ENCODE measurements at places on chromosomes 7 and 10. TPM values are rescaled to one million over a fixed set of nuclear protein-coding genes. Genes with fewer than 3 reads are reported as not detected.

DNA sequence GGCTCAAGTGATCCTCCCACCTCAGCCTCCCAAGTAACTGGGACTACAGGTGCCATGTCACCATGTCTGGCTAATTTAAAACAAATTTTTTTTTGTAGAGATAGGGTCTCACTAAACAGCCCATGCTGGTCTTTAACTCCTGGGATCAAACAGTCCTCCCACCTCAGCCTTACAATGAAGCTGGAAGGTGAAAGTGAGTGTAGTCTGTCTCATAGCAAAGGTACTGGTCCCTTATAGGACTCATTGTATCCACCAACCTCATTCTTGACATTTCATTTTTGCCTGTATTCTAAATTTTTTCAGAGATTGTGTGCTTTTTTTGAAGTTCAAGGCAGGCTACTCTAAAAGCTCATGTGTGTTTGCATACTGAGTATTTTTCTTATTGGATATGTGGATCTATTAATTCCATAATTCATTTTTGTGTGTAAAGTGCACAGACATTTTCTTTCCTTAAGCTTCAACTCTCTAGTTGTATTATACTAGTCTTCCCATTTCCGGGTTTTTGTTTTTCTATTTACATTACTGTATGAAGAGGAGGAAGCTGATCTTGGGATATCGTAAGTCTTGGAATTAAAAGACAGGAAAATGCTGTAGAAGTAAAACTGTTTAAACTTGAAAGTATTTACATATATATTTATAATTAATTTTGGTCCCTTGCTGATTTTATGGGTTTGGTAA is 13.3 kb downstream of the KMT2E start:
- no peaks in the 10 kb centered on the region for H3K36me3 ChIP-seq
- no peak overlapping the region for H3K27ac ChIP-seq
- peaks cover 9% of the 10 kb centered on the region for H3K4me1 ChIP-seq
- H3K27me3 ChIP-seq, result no peaks in the 10 kb centered on the region
- no peak for DNase-seq

The PPP1R17 gene
- total RNA-seq, result not detected

The ARL4A gene
- total RNA-seq, result 9.7 TPM

DNA sequence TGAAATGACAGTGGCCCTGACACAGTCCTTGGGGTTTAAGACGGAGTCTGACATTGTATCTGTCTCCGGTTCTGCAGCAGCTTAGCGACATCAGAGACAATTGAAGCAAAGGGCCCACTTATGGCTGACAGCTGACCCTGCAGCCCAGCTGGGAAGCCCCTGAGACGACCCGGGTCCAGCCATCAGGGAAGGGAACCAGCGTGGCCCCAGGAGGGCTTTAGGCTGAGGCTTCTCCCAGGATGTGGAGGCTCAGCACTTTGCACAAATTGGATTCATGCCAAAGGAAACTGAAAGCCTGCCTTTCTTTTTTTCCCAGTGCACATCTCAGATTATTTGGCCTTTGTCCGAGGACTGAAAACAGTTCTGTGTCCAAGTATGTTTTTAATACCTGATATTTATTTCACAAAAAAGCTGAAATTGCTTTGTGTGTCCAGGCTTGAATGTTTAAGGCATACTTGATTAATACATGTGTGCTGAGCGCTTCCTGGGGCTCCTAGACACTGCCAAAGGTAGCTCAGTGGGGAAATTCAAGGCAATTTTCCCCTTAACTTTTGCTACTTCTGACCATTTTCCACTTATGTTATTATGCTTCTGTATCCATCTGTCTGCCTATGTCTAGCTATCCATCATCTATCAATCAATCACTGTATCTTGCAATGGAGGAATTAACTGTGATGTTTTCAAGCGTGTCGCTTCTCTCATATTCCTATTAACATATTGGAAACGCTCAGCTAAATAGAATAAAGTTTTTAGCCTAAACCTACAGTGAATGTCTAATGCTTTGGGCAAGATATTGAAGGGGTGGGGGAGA is 34.8 kb downstream of the KLF6 start:
- peak overlapping the region; percentile 38 for H3K4me3 ChIP-seq
- H3K27me3 ChIP-seq, result no peaks in the 10 kb centered on the region
- no peaks in the 10 kb centered on the region for H3K36me3 ChIP-seq
- peaks cover 37% of the 10 kb centered on the region for H3K4me1 ChIP-seq
- H3K27ac ChIP-seq, result peak overlapping the region; percentile 69
- DNase-seq, result no peak
